ENCODE measurements at places on chromosomes 2 and 18.

DNA sequence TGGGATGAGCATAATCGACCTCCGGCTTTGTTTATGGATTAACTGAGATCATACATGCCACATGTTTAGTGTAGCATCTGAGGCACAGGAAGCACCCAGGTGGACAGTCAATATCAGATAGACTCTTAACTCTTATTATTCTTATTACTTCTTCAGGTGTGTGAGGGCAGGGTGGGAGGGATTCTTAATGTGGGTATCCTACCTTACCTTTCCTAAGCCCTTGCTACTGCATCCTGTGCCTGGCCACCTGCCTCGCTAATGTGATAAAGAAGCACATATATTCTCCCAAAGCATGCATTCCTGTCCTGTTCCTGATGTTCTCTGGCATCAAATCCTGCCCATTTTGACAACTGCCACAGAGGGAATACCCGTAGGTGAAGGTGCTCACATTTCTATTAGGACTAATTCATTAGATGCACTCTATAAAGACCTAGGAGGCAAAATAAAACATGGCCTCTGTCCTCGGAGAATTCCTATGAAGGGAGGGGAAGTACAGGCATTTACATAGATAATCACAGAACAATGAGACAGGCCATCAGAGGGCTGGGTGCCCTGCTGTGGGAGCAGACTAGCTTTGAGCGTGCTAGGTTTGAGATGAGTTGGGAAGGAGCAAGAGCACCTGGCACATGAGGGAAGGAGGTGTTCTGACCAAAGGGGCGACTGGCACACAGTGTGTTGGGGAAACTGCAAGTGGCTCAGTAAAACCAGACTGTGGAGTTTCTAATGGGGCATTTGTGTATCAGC, 19.5 kb upstream of the CELF4 start:
- DNase-seq = no peak

DNA sequence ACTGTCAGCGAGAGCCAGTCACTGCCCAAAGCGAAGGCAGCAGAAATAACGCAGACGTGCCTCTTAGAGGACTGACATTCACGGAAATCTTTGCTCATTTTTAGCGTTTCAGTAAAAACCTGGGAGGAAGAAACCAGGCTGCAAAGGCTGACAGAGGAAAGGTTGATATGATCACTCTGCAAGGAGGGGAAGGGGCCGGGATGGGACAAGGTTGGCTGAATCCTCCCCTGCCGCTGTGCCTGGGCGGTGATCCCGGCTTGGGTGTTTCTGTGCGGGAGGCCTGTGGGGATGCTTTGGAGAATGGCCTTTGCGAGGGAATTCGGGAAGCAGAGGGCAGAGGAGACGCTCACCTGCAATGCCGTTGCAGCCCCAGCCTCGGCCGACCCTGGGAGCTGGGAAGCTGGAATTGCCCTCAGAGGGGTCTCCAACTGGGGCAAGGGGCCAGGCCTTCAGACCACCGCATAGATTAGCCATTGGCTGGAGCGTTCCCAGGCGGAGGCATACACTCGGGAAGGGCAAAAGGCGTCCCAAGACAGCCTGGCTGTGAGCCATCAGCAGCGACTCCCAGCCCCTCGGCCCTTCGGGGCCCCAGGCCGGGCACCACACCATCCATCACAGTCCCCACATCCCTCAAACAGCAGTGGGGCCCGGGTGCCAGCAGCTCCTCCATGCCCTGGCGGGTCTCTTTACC, 111.7 kb upstream of the GPC1 start:
- no peak for DNase-seq

DNA sequence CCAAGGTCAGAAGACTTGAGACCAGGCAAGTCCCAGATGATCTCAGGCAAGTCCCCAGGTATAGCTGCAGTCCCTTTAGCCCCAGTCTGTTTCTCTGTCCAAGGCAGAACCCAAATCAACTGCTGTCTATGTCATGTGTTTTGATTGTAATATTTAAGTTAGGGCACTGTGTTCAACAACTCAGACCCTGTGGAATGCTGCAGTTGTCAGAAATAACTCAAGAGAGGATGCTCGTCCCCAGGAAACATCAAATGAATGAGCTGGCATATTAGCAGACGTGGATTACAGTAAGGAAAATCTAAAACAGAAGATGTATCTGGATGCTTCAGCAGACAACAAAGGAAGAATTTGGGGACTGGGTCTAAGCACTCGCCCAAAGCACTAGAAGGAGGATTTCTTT, 70.1 kb downstream of the BCL11A start:
- DNase-seq = no peak

GRCh38 chr2:226608451-226608850, 191.2 kb downstream of the IRS1 start:
- no peak for DNase-seq

- no peak for DNase-seq
These were observed 371.3 kb upstream of the TNP1 start for GRCh38 chr2:217231212-217231611.

- DNase-seq = no peak
These were observed 1.1 kb downstream of the IGFBP5 start for GRCh38 chr2:216694082-216694825.

DNA sequence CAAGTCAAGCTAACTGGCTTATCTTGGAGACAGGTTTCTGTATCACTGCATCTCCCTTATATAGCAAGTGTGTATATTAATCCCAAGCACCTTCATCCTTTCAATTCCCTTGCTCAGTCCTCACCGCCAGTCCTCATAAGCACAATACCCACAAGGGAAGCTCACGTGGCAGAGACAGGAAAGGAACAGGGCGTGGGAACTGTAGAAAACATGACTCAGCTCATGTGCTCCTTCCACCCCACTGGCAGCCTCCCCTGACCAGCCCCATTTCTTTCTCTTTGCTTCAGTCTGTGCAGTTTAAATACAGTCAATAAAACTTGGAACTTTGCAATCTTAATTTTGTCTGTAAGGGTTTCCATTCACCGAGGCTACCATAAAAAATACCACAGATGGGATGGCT, 36.5 kb upstream of the CDH19 start:
- no peak for DNase-seq

DNA sequence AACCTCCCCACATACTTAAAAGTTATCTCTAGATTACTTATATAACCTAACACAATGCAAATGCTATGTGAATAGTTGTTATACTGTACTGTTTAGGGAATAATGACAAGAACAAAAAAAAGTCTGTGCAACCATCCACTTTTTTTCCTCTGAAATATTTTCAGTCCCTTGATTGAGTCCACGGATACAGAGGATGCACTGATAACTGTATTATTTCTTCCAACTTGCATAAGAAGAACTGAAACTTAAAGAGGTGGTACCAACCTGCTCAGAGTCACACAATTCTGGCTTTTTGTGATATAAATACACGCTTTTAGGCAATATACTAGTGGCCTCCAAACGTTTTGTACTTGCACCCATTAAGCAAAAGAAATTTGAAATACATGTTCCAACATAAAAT, 1.4 kb downstream of the SMC6 start:
- DNase-seq = no peak

DNA sequence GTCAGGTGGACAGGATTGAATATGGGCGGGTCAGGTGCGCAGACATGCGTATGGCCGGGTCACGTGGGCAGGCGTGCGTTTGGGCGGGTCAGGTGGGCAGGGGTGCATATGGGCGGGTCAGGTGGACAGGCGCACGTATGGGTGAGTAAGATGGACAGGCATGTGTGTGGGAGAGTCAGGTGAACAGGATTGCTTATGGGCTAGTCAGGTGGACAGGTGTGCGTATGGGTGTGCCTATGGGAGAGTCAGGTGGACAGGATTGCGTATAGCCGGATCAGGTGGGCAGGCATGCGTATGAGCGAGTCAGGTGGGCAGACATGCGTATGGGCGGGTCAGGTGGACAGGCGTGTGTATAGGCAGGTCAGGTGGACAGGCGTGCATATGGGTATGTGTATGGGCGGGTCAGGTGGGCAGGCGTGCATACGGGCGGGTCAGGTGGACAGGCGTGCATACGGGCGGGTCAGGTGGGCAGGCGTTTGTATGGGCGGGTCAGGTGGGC, 30.3 kb upstream of the KLF11 start:
- DNase-seq = no peak

- no peak for DNase-seq
These were observed 112.7 kb upstream of the DLX2 start for GRCh38 chr2:172215172-172215935.

DNA sequence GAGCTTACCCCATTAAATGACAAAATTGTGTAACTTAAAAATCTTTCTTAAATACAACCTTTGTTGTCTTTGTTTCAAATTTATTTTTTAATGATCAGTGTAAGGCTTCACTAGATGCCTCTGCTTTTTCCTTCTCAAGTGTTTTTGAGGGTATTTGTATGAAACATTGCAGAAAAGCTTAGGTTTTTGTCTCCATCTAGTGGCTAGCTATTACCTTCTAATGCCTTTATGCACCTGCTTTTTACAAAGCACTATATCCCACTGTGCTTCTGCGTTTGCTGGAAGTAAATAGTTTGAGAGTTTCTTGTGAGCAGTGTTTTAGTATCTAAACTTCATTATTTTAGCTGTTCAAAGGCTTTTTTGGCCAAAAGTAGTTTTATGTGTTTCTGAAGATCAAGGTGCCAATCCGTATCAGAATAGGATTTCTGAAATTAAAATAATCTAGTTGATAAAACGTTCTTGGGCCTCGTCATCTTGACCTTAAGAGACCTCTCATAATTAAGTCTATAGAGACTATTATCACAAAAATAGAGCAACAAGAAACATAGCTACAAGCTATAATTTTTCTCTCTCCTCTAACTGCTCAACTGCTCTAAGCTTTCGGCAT, 47.0 kb downstream of the IWS1 start:
- DNase-seq = no peak

DNA sequence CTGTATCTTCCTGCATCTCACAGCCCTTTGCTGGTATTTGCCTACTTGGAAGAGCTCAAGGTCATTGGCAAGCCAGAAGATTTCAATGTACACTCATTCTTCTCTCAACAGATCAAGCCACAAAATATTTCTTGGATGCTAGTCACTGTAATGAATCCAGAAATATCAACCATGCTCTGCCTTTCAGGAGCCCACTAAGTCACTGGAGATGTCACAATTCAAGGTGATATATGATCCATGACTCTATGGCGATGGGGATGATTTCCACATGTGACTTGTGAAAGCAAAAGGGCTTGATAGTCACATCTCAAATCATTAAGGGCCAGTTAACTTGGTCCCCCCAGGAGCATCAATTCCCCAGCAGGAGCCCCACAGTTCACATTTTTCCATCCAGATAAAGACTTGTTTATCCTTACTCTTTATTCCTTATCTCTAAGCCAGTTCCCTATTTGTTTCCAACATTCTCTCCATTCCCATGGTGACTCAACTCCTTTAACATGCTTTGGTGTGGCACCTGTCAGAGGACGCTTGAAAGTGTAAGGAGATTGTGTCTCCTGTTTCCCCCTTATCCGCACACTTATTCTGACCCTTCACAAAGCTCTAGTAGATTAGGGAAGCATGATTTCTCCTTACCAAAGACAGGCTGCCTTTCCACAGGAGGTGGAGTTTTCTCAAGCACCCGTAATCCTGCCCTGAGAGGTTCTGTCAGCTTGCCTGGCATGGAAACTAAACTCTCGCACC, 15.8 kb downstream of the PKDCC start:
- no peak for DNase-seq

- no peak for DNase-seq
These were observed 58.0 kb upstream of the EDAR start for GRCh38 chr2:109046925-109047508.

DNA sequence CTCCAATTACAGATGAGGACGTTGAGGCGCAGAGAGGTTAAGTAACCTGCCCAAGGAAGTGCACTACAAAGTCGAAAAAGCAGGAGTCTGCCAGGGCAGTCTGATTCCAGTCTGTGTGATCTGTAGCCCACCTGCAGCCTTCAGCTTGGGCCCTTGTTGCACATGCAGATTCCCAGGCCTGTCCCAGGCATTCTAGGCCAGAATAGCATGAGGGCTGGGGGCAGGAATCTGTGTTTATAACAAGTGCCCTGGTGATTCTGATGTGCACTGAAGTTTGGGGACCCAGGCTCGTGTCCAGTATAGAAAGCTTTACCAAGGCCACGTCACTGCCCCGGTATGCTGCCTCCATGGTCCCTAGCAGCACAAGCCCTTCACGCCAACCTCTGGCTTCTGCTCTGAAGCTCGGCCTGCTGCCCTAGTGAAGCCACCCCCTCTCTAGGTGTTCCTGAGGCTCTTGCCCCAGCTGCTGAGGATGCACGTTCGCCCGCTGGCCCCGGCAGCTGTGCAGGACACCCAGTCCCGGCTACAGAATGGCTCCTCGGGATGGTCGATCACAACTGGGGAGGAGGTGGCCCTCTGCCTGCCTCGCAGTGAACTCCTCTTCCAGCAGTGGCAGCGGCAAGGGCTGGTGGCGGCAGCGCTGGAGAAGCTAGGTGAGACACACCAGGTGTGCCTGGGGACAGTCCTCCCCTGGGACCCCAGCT, 4.6 kb downstream of the CHRNG start:
- DNase-seq = no peak

- no peak for DNase-seq
These were observed 175.1 kb downstream of the ANKRD30B start for GRCh38 chr18:14922965-14923565.

DNA sequence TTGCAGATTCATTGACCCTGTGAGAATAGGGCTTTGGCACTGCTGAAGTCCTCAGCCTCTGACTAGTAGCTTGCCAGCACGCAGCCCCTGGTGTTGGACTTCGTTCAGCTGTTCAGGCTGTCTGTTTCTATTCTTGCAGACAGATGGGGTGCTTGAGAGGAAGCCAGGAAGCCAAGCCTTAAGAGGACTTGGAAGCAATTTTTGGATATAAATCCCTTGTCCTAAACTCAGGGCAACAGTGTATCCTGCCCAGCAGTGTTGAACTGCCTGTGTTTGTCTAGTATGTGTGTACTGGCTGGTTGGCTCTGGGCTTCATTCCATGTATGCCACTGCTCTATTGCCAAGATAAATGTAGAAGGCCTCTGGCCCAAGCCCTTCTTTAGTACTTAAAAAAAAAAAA, 108.6 kb downstream of the COMMD1 start:
- DNase-seq = no peak

DNA sequence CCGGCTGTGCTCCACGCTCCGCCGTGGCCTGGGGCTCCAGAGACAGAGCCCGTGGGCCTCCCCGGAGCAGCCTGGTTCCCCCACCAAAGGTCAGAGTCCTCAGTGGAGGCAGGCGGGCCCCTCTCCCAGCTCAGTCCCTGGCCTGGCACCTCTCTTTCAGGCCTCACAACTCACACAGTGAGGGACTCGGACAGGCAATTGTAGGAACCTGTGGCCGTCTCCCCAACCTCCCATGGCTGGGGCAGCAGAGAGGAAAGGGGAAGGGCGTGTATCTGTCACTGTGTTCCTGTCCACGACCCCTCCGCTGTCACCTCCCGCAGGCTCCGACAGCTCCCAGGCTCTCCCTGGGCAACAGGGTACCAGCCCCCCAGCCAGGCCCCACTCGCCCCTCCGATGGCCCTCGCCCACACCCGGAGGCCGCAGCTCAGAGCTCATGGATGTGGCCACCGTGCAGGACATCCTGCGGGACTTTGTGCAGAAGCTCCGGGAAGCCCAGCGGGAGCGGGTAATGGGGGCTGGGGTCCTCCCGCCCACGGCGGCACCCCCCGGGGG, 32.4 kb upstream of the SNED1 start:
- no peak for DNase-seq

DNA sequence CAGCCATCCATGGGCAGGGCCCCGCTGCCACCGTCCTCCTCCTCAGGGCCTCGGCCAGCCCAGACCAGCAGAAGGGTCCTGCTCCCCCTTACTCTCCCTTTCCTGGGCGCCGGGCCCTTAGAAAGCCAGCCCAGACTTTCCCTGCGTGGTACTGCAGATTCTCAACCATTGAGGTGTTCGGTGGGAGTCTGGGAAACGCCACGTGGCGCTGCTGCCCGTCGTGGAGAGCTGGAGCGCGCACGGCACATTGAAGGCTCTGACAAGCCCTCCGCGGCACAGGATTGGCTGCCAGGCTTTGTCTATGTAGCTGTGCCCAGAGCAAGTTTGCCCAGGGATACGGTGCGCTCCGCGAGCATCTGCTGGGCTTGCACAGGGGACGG, 10.4 kb upstream of the KLHL30 start:
- no peak for DNase-seq
